ENCODE measurements at places on chromosomes 3 and 15.
A peak's percentile ranks its signal among the peaks of the same experiment; 100 is the strongest.

DNA sequence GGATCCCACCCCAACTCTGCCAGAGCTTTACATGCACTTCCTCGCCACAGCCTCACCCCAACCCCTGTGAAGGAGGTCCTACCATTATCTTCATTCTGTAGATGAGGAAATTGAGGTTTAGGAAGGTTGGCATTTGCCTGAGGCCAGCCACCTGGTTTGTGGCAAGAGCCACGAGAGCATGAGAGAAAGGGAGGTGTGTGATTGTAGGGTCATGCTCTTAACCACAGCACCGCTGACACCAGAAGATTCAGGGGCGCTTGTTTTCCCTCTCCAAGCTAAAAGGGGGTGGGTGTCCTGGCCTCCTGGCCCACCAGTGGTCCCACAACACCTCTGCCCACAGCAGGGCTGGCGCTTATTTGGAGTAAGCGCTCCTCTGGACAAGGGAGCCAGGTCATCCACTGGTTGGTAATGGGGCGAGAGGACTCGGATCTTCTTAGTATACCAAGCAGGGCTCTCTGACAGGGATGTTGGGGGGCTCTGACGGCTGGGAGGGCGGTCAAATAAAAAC, 691 bp downstream of the RHCG start:
- no peak for DNase-seq

DNA sequence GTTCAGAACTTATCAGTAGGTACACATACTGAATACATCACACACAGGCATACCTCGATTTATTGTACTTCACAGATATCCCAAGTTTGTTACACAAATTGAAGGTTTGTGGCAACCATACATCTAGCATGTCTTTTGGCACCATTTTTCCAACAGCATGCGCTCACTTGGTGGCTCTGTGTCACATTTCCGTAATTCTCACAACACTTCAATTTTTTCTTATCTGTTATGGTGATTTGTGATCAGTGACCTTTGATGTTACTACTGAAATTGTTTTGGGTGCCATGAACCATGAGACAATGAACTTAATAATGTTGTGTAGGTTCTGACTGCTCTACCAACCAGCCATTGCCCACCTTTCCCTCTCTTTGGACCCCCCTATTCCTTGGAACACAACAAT, 10.8 kb downstream of the PARL start:
- DNase-seq: no peak

DNA sequence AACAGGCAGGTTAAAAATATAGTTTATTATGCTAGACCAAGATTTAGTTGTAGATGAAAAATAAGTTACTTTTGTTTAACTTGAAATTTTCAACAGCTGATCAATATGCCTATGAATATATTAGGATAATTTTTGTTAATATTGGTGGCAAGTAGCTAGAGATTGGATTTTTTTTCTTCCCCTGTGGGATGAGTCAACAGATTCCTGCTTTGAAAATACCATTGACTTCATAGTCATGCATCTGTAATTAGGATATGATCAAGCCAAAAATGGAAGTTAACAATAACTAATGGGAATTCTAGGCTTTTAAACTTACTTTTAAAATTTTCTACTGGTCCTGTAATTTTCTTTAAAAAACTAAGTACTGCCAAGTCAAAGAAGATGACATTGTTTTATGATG, 211.7 kb downstream of the ZIC1 start:
- DNase-seq: no peak

GRCh38 chr15:92035551-92035950, 182.0 kb downstream of the SLCO3A1 start:
- no peak for DNase-seq

DNA sequence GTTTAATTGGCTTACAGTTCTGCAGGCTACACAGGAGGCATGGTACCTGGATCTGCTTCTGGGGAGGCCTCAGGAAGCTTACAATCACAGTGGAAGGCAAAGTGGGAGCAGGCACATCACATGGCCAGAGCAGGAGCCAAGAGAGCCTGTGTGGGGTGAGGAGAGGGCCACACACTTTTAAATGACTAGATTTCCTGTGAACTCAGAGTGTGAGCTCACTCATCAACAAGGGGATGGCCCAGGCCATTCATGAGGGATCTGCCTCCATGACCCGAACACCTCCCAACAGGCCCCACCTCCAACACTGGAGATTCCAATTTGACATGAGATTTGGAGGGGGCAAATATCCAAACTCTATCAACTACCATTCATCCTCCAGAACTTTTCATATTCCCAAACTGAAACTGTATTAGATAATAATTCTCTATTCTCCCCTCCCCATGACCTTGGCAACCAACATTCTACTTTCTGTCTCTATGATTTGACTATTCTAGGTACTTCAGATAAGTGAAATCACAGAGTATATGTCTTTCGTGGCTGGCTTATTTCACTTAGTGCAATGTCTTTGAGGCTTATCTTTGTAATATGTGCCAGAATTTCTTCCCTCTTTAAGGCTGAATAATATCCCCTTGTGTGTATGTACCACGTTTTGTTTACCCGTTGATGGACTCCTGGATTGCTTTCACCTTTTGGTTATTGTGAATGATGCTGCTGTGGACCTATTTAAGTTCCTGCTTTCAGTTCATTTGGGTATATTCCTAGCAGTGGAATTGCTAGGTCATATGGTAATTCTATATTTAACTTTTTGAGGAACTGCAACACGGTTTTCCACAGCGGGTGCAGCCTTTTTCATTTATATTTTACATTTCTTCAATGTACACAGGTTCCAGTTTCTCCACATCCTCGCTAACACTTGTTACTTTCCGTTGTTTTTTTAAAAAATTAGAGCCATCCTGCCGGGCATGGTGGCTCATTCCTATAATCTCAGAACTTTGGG, 43.8 kb downstream of the TKT start:
- no peak for DNase-seq

DNA sequence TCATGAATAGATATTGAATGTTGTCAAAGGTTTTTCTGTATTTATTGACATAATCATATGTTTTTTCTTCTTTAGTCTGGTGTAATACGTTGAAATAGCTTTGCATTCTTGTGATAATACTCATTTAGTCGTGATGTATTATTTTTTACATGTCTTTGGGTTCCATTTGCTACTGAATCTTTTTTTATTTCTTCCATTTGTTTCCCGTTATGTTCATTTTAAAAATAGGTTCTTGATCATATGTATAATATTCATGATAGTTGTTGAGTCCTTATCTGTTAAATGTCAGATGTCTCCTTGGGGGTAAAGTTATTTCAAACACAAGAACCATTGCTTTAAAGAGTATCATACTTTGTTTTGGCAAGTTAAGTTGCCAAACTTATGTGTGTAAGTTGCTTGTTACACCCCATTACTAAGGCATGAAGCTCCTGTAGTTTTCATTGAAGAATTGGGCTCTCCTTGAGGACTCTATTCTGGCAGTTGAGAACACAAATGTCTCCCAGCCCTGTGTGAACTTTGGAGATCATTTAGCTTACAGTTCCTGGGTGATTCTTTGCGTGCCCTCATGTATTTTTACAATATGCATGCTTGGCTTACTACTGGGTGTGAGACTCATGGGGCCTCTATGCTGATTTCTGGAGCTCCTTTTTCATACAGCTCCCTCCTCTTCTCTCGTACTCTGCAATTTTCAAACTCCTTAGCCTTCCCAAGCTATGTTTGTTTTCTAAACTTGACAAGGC, 8.3 kb downstream of the AKAP13 start:
- DNase-seq: no peak

DNA sequence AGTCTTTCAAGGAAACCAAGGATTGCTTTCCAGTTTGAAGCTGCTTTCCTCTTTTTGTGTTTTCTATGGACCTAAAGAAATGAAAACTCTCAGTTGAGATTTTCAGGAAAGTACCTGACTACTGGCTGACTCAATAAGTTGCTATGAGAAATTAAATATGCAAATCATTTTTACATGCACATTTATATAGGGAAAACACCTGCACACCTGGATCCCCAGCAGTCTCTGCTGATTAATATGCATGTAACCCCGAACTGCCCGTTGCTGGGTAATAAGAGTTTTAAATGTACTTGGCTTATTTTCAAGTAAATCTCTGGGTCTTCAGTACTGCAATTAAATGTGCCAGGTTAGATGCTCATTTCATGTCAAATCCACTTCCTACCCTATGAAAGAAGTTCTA, 77.2 kb downstream of the KBTBD8 start:
- no peak for DNase-seq

DNA sequence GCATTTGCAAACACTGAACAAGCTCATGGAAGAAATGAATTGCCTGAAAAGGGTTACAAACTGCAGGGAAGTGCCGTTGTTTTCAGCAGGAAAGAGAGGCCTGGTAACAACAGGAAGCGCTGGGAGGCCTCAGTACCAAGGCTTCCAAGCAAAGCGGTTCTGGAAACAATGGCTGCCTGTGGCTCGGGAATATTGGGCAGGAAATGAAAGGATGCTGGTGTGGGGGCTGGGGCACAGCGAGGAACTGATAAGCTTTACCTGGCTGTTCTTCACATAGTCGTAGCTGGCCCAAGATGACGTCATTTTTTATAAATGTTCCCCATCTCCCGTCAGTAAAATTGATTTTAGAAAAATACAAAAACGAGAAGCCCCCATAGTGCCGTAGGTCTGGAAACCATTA, 55.9 kb downstream of the ARHGAP31 start:
- DNase-seq: peak; percentile 9

GRCh38 chr3:31355807-31356206, 176.9 kb upstream of the STT3B start:
- no peak for DNase-seq

DNA sequence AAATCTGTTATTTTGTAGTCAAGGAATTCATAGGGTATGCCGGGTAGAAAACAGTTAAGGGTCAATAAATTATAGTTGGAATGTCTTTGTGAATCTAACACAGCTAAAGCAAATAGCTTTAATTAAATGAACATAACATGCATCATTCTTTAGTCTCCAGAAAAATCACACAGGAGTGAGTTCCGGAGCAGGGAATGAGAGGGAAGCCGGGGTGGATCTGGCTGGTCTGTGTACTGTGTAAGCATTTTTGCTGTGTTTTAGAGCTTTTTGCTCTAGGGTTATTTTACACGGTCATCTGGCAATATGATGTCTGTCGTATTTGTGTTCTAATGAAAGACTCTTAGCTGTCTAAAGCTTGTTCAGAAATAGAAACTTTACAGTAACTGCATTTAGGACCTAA, 57.5 kb downstream of the MED12L start:
- DNase-seq: no peak

GRCh38 chr3:150743508-150743907, 19.5 kb downstream of the SIAH2 start:
- no peak for DNase-seq

- DNase-seq: no peak
Observed at GRCh38 chr15:73682600-73683090, 1.5 kb upstream of the CD276 start.

DNA sequence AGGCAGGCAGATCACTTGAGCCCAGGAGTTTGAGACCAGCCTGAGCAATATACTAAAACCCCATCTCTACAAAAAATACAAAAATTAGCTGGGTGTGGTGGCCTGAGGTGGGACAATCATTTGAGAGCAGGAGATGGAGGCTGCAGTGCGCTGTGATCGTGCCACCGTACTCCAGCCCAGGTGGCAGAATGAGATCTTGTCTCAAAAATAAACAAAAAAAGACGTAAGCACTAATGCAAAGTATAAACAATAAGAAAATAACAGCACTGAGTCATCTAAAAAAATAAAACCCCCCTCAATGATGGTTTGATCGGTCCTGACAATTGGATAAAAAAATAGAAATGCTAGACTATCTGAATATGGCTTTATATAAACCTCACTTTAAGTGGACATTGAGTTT, 3.6 kb downstream of the PPP1R2 start:
- no peak for DNase-seq

GRCh38 chr3:25854214-25854613, 64.3 kb downstream of the OXSM start:
- DNase-seq: no peak

GRCh38 chr15:90214553-90215196, 13.5 kb downstream of the SEMA4B start:
- no peak for DNase-seq

DNA sequence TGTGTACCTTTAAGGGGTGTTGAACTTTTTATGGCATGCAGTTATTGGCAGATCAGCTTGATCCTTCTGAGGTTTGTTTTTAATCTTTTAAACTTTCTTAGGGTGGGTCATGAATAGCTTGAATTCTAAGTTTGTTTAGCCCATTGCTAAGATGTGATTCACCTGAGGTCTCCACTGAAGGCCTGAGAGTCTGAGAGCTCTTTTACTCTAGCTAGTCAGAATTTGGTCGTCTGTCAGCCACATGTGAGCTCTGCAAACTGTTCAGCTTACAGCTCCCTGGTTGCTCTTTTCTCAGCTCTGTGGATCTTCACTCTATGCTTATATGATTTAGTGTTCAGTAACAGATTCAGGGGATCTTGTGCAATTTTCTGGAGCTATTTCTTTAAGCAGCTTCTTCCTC, 161.3 kb downstream of the ABHD5 start:
- DNase-seq: no peak

DNA sequence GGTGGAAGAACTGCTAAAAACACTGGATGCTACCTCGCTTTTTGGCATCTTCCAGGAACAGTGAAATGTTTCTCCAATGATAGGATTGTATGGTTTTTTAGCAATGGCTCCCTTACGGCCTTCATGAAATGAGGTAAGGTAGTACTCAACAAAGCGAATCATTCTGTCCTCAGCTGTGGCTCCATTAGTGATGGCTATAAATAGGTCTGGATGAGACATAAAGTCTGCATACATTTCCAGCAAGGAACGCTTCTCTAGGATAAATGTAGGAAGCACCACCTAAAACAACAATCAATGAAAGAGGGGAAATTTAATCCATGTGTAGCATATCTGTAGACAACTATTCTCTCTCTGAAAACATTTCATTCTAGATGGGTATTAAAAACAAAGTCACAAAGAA, 32.4 kb upstream of the SNX4 start:
- DNase-seq: no peak

GRCh38 chr15:78634210-78635145, 6.5 kb downstream of the CHRNB4 start:
- DNase-seq: no peak

DNA sequence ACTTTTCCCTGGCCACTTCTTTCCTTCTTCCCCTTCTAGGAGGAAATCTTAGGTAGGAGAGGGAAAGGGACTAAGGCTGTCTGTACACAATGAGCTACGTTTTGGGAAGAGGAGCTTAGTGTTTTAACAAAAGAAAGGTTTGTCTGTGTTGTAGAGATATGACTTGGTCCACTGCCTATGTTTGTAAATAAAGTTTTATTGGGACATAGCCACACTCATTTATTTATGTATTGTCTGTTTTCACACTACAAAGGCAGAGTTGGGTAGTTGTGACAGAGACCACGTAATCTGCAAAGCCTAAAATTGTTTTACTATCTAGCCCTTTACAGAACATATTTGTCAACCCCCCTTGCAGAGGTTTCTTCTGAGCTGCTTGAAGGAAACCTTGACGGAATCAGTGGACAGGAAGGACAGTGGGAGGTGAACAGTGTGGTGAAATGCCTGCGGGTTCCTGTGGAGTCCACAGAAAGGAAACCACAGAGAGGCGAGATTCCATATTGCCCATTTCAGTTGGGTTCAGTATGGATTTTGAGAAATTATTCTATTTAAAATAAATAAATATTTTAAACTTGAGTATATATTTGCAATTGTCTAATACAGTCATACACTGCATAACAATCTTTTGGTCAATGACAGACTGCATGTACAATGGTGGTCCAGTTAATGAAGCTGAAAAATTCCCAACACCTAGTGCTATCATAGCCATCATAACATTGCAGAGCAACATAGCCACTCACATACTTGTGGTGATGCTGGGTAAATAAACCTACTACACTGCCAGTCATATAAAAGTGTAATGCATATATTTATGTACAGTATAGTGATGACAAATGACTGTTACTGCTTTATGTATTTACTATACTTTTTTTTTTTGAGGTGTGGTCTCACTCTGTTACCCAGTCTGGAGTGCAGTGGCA, 157.9 kb upstream of the NUDT16 start:
- DNase-seq: no peak
